Muscle of arm (tissue), 14 donors: ENCODE measurements at places on chromosomes 16 and 17. TPM values are rescaled to one million over a fixed set of nuclear protein-coding genes. Genes with fewer than 3 reads are reported as not detected.

GRCh38 chr16:47626246-47626645, 165.1 kb downstream of the PHKB start:
- DNase-seq = no peak

DNA sequence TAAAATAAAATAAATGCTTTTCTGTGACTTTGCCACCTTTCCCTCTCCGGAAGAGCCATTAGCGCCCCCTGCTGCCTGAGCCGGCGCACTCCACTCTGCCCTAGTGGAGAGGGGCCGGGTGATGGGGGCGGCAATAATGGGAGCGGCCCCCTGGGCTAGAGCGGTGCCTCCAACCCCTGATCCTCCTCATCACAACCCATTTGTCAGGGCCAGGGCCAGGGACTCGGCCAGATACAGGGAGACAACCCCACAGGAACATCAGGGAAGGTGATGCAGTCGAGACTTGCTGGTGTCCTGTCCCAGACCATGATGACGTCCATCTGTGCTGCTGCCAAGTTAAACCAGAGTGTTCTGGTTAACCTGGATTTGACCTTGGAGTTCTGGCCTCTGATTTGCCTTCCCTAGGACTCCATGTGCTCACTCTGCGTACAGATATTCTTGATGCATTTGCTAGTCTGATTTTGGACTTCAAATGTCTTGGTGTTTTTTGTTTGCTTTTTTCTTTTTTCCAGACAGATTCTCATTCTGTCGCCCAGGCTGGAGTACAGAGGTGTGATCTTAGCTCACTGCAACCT, 46.1 kb upstream of the BPTF start:
- peak; percentile 78 for DNase-seq

DNA sequence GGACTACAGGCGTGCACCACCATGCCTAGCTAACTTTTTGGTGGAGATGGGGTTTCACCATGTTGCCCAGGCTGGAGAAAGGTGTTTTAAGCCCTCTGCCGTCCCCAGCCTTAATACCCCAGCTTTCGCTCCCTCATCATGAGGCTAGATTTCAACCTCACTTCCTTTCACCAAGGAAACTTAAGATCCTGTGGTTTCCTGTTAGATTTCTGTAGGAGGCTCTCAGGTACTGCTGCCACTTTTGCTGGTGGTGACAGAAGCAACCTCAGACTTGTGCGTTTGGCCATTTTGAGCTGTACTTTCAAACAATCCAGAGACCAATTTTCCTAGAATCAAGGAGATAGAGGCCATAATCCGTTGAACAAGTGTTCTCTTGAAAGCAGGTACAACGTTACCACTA, 36.2 kb downstream of the MPHOSPH6 start:
- DNase-seq = no peak

- DNase-seq = no peak
Observed at GRCh38 chr17:14818469-14818868, 446.7 kb downstream of the PMP22 start.

DNA sequence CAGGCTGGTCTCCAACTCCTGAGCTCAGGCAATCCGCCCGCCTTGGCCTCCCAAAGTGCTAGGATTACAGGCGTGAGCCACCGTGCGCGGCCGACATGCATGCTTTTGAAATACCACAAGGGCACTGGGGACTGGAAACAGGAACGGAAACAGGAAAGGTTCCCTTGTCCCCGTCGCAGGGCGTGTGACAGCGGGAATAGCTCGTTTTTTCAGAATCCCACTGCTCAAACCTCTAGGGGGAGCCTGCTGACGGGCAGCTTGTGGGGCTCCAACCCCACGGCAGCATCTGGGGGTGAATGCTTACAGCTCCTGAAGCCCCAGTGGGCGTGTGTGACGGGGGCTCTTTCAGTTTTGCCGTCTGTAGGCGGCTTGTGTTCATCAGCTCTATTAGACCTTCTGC, 18.8 kb upstream of the ASGR2 start:
- DNase-seq = no peak

DNA sequence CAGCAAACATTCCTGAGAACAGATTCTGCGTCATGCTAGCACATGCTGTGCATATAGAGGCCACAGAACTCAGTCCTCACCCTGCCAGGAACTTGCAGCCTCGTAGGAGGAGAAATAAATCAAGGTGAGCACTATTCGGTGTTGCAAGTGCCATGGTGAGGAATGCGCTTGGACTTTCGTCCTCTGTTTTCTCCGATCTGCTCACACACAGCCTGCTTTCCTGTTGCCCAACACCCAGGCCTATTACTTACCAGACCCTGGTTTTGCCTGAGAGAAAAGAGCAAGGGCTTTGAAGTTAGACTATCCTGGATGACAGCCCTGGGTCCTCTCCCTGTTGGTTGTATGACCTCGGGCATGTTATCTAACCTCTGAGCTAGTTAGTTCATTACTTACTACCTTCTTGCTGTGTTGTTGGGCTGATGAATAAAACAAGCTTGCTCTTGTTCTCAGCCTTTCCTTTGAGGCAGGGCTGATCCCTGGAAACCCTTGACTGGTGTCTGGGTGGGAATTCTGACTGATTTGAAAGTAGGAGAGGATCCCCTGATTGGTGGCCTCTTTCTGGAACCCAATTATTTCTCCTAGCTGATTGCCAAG, 2.9 kb downstream of the ACSF2 start:
- DNase-seq = no peak

DNA sequence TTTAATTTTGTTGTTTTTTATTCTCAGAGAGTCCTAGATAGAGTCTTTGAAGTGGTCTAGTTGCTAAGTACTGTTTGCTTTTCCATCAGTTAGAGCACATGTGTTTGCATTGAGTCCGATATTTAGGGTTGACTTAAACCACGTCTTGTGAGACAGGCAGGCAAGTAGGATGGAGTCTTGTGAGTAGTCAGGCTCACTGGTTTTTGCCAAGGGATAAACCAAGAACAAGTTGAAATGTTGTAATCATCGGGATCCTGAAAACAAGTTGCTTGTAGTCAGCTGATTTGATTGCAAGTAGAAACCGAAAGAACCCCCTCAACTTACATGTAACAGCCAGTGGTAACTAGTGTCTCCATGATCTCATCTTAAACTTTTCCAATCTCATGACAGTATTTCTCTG, 17.2 kb downstream of the ATP6V0A1 start:
- no peak for DNase-seq

DNA sequence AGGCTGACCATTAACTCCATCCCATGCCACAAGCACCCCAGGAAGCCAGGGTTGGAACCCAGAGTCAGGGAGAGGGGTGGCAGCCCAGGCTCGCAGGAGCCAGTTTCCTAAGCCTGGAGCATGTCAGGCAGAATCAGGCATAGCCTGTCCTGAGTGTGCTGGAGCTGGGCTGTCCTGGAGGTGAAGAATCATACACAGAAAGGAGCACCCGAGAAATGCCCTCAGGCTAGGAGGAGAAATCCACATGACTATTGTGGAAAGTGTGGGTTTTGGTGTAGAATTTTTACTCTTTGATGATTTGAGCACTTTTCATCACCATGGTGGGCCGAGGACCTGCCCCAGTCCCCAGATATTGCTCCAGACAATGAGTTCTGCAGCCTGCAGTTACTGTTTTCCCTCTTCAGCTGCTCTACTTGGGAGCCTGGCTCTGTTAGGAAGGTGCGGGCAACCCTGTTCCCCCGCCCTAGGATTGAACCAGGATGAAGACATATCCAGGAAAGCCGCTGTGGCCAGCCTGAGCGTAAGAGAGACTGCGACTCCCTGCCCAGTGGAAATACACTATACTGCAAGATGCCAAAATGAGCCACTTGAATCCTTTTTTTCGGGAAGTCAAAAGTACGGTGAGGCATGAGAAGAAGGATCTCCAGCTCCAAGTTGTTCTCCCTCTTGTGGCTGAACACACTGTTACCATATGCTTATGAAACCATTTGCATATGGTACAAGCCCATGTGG, 29.0 kb upstream of the HEATR6 start:
- DNase-seq = no peak

DNA sequence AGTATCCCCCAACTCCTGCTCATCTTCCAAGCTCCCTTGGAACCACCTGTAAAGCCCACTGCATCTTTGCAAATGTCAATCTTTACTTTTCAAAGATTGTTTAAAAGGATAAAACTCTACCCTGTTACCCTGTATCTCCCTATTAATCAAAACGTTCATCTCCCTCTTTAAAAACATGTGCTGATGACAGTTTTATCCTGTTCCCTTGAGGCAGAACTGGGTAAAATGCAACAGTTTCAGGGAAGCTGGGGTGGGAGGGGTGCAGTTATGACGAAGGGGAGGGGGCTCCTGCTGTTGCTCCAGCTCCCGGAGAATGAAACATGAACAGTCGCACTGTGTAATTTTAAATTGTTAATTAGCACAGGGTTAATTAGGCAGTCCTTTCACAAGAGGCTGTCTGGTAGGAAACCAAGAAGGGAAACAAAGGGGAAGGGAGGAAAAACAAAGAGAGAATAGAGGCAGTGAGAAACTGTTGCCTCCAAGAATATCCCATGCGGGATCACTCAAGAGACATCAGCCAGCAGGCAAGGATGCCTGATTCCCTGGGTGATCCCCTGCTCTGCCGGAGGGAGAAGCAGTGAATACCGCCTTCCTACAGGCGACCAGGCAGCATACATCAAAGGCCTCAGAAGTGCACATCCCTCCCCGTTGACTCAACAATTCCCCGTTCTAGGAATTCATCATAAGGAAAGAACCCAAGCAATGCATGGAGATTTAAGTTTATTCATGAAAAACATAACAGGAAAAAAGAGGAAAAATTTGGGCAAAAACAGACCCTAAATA, 84.2 kb downstream of the ZFHX3 start:
- DNase-seq = no peak

The ARRB2 gene
- 42.1 TPM for polyA plus RNA-seq

The ICAM2 gene
- polyA plus RNA-seq = 16.3 TPM

The OR1A1 gene
- polyA plus RNA-seq = not detected

The EXOC3L1 gene
- polyA plus RNA-seq = 8.1 TPM

The SDR42E2 gene
- 0.09 TPM for polyA plus RNA-seq

The SDK2 gene
- 29.3 TPM for polyA plus RNA-seq

The PIMREG gene
- polyA plus RNA-seq = 13.4 TPM

The FOXL1 gene
- 0.33 TPM for polyA plus RNA-seq

The PRR35 gene
- not detected for polyA plus RNA-seq

The RTN4RL1 gene
- 1.2 TPM for polyA plus RNA-seq
